ENCODE measurements at places on chromosomes 2 and 18.

DNA sequence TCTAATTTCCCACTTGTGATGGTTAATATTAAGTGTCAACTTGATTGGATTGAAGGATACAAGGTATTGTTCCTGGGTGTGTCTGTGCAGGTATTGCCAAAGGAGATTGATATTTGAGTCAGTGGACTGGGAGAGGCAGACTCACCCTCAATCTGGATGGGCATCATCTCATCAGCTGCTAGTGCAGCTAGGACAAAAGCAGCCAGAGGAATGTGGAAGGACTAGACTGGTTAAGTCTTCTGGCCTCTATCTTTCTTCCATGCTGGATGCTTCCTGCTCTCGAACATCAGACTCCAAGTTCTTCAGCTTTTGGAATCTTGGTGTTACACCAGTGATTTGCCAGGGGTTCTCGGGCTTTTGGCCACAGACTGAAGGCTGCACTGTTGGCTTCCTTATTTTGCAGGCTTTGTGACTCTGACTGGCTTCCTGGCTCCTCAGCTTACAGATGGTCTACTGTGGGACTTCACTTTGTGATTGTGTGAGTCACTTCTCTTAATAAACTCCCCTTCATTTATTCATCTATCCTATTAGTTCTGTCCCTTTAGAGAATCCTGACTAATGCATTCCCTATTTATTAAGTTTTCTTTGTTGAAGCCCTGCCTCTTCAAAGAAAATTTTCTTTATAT lies 1087.5 kb upstream of the NXPH2 start:
- DNase-seq = no peak

DNA sequence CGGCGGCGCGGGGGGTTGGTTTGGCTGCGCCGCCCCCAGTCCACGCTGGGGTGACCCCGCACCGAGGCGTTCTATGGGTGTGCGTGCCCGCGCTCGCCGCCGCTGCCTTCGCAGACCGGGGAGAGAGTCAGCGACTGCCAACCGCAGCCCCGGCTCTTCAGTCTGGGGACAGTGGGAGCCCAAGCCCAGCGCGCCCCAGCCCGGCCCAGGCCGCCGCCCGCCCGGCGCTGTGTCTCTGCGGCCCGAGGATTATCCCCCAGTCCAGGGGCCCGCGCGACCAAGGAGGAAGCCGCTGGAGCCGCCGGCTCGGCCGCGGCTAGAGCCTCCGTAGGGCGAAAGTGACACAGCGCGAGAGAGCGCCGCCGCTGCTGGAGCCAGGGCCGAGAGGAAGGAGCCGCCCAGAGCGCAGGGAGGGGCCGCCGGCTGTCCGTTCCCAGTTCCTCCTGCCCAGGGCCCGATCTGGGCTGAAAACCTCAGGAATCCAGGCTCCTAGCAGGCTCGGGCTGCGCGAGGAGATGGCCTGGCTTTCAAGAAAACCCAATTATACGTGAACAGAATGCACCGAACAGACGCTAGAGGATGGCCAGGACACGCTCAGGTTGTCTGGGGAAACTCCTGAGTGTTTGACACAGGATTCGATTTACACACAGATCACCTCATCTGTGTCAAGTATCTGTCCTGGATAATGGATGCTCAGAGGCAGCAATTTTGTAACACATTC lies 2.4 kb downstream of the CTIF start:
- peak; percentile 84 for DNase-seq

DNA sequence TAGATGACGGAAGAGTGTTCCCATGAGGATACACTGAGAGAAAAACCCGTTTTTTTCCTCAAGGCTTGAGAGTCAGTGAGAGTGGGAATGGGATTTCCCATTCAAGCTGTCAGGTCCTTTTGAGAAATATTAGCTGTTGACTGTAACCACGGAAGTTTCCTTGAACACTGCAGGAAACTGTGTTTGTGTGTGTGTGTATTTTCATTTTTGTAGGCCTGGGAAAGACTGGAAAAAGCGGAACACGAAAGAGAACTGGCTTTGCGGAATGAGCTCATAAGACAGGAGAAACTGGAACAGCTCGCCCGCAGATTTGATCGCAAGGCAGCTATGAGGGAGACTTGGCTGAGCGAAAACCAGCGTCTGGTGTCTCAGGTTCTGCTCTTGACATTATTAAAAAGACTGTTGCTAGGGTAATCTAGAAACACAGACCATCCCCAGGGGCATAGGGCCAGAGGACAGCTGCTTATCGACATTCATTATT lies 98.8 kb upstream of the EML6 start:
- no peak for DNase-seq

GRCh38 chr2:148048475-148049221 lies 27.8 kb downstream of the MBD5 start:
- no peak for DNase-seq

DNA sequence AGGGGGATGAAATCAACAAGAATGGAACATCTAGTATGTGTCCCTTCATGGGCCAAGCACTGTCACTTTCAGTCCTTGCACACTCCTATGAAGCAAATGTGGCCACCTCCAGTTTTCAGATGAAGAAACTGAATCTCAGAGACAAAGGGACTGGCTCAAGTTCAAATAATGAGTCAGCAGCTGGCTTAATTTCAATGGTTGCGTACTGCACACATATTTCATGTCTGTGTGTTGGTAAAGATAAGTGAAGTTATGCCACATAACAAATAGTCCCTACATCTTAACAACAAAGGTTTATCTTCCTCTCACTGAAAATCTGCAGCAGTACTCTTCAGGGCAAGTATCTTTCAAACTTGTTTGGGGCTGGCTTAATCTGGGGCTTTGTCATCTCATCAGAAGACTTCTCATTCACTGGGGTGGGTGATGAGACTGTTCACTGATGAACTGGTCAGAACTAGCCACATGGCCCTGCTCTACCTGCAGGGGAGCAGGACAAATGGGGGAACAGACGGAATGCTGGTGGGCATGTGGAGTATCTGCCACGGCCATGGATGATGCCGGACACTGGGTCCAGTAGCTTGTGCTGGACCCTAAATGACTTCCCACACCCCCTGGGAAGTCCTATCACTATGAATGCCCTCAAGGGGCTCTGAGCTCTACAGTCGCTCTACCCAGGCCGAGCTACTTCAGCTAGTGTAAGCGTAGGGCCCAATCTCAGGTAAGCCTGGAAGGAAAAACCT lies 263.2 kb downstream of the CYP26B1 start:
- no peak for DNase-seq

- DNase-seq = no peak
Measured at GRCh38 chr18:9113468-9114149, 11.1 kb downstream of the NDUFV2 start.

GRCh38 chr18:11541179-11541578 lies 68.2 kb upstream of the SLC35G4 start:
- no peak for DNase-seq

DNA sequence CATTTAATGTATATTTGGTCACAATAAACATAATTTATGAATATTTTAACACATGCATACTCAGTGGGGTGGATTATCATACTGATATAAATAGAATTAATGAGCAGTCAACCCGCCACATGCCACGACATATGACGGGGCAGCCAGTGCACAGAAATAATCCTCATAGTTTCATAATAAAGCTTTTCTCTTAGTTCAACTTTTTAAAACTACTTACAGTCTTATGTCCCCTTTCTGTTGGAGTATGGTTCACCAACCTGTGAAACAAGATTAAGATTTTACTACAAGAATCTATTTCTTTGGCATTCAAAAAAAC lies 75.6 kb upstream of the ETAA1 start:
- no peak for DNase-seq

- DNase-seq = no peak
Measured at GRCh38 chr2:149224543-149224942, 105.8 kb upstream of the LYPD6 start.

- no peak for DNase-seq
Measured at GRCh38 chr2:236180076-236180816, 12.1 kb upstream of the GBX2 start.

- DNase-seq = no peak
Measured at GRCh38 chr2:48235076-48235475, 294.9 kb upstream of the STON1 start.

DNA sequence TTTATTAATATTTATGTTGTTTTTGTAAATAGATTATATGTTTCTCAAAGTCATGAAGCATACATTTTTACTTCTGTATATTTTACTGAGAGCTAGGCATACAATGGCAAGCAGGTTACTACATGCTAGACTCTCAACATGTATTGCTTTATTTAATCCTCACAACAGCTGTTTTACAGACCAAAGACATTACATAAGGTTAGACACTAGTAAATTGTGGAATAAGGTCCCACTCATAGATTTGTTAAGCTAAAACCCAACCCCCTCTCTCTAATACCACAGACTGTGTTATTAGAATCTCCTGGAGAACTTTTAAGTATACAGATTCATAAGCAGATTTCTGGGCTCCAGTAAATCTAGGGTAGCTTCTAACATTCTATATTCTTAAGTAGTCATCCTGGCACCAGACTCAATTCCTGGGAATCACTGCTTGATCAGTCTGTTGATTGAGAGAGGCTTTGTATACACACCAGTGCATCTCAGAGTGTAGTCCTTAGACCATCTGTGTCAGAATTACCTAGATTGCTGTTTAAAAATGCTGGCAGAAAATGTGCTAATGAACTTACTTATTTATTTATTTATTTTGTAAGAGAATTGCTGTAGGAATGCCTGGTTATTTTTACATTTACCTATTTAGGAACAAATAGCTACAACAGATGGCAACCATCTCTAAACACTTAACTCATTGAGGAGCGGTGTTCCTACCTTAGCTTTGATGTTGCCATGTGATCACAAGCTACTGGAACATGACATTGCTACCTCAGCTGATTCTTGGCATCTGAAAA lies 153.5 kb upstream of the CAVIN2 start:
- no peak for DNase-seq

GRCh38 chr2:71071681-71072398 lies 3.4 kb downstream of the NAGK start:
- DNase-seq = no peak

DNA sequence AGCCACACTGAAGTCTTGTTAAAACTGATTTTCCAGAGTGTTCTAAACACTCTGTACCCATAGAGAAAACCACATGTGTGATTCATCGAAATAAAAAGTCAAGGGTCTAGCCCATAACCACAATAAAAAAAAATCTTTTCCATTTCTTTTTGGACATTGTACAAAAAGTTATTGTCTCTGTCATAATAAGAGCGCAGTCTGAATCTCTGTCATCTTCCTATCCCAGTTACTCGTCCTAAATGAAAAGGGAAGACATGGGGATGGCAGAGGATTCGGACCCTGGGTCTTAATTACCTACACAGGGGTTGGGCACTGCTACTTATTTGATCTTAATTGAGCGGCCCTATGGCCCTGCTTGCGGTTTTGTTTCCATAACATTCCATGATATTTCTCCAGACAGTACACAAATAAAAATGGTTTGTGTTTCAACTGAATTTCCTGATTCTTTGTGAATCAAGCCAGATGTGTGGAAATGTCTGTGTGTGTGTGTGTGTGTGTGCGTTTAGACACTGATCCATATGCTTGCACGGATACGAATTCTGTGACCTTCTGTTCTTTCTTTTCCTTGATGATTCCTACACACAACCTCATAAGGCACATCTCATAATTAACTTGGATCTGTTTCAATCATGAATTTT lies 133.4 kb upstream of the SPATS2L start:
- no peak for DNase-seq
